H9 (cell line): ENCODE measurements at places on chromosomes 12 and 14.
A peak's percentile ranks its signal among the peaks of the same experiment; 100 is the strongest.

DNA sequence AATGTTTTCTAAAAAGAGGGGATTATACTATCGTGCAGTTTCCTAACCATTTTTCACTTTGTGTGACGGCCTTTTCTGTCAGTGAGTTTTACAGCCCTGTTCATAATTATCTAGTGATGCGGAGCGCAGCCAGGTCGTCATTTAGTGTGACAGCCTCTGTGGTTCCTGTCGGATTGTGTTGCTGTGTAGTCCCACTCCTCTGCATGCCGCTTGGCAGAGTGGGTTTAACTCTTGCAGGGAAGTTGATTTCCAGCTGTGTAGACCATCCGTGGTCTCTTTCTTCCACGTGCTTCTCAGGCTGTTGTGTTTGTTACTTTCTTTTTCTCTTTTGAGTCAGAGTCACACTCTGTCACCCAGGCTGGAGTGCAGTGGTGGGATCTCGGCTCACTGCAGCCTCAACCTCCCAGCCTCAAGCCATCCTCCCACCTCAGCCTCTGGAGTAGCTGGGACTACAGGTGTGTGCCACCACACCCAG lies 8.6 kb downstream of the RAN start:
- DNase-seq = no peak

DNA sequence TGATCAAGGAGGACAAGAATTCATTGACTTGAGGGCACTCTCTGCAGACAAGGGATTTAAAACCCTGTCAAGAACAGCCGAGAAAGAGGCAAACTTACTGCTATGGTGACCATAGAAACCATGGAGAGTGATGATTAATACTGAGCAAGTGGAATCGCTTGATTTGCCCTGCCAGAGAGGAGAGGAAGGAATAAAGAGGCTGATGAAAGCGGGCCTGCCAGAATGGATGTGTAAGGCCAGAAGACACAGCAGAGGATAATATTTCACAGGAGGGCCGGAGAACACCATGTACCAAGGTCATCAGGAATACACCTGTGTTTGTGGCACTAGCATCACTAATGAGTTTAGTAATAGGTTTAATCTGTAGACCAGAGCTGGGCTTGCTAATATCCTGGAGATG lies 221.8 kb upstream of the DCN start:
- DNase-seq = no peak

GRCh38 chr12:5114436-5114835 lies 70.8 kb downstream of the KCNA5 start:
- DNase-seq = no peak

DNA sequence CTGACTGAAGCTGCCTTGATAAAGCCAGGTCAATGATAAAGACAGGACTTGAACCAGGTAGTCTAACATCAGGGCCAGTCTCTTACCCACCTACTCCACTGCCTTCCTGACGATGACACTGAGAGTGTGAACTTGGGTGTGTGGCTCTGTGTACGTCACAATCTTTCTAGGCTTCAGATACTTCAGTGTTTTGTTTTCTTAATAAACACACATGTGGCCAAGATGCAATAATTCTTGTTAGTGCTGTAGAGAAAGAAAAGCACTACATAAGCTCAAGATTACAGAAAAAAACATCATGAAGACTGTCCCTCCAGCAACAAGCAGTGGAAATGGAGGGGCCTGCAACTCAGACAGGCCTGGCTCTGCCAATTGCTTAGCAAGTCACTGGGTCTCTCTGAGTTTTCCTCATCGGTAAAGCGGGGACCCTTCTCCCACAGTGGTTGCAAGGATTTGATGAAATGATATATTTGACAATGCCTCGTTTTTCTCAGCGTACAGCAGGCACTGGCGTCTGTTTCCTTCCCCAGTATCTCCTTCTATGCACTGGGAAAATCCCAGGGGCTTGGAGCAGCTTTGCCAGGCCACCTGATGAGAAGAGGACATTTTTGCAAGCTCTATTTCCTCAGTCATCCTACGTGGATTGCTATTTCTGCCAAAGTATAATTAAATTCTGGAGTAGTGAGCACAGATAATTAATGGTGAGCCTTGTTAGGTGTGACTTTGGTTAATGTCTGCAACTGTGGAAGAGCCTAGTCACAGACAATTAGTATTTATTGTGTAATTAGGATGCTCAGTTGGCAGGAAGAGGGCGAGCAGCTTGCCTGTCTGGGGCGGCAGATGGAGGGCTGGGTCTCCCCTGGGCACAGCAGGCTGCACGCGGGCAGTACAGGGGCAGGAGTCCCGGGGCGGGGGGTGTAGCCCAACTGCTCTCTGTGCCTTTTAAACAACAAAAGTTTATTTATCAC lies 55.8 kb upstream of the CHGA start:
- DNase-seq = no peak

- DNase-seq = no peak
Measured at GRCh38 chr14:88030079-88030478, 25.1 kb downstream of the GPR65 start.

DNA sequence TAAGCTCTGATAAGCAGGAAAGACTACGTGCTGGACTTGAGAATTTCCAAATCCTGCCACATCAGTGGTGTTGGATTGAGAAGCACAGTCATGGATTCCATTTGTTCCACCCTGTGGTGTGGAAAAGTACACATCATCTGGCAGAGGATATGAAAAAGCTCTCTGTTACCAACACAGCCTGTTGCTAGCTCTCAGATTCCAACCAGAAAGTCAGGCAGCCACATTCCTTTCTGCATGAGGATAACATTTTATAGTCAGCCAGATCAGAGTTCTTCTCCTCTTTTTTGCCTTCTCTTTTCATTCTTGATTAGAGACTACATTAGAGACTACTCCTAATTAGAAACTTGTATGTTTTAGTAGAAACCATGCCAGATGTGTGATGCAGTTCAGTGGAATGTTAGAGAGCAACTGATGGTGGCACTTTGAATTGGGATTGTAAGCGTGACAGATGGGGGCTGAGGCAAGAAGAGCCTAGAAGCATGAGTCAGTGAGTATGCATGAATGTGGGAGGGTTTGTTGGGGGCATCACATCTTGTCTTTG lies 61.2 kb upstream of the STXBP6 start:
- no peak for DNase-seq

- no peak for DNase-seq
Measured at GRCh38 chr12:82326905-82327503, 31.2 kb downstream of the CCDC59 start.

GRCh38 chr14:30264161-30264560 lies 294.8 kb upstream of the G2E3 start:
- no peak for DNase-seq

DNA sequence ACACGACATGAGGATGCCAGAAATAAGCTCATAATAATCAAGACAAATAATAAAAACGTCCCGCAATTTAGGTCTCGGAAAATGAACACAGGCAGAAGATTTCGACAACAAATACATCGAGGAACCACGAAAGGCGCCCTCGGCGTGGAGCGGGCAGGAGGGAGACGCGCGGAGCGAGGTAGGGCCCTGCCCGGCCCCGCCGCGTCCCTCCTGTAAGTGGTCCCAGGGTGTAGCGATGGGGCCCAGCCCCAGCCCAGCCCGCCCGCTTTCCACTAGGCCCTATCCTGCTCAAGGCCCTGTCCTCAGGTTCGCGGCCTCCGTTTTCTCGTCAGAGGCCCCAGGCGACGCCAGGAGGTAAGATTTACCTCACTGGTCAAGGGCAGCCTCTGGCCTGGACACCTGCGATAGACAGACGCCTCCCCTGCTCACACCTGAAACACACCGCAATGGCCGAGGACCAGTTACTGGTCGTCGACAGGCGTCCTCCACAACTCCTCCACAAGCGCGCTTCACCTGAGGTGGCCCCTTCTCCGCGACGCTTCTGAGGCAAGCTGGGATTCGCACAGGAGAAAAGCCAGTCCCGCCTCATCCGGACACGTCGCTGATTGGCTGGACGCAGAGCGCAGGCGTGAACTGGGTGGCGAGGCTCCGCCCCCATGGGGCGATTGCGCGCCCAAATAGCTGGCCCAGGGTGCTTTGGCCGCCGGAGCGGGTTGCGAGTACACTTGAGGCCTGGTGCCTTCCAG lies at the start of gene SYCP3:
Gene SYCP3, minus strand, starts transcription at position 543 of the 746 bp plus-strand sequence. CDS start 1,527 bp downstream, outside the sequence.
- peak; percentile 54 for DNase-seq

DNA sequence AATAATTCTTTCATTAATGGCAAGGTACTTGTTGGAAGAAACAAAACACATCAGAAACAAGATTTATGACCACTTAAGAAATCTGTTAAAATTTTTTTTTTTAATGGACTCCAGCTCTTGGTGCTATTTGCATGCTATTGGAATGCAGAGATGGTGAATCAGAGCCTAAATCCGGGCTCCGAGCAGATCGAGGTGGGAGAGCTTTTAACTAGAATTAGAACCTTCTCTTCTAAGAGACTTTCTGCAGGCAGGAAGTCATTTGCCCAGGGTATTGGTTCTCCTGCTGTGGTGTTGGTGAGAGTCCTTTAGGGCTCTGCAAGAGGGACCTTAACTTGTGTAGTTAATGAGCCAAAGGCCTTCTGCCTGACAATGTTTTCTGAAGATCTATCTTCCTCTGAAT lies 419.4 kb downstream of the SNAPC1 start:
- no peak for DNase-seq

DNA sequence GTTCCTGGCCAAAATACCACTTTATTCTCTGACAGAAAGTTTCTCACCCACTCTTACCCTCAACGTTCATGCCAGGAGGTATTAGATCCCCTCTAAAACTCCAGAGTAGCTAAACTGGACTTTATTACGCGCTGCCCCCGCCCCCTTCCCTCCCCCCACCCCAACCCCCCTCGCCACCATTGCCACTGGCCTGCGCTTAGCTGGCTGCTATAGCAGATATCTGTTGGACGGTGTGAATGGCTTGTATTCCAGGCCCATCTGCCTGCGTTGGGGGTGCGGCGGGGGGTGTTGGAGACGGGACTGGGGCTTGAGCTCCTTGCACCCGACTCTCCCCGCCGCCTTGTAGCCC lies 564 bp upstream of the THTPA start:
- DNase-seq = no peak

GRCh38 chr14:30551460-30551859 lies 7.5 kb upstream of the G2E3 start:
- DNase-seq = no peak

GRCh38 chr14:29741909-29742401 lies 185.7 kb downstream of the PRKD1 start:
- no peak for DNase-seq
